Activated CD4-positive, alpha-beta memory T cell treated with anti-CD3 and anti-CD28 coated beads for 36 hours (primary cell): ENCODE measurements at places on chromosomes 6 and 20. TPM values are rescaled to one million over a fixed set of nuclear protein-coding genes. Genes with fewer than 3 reads are reported as not detected.

DNA sequence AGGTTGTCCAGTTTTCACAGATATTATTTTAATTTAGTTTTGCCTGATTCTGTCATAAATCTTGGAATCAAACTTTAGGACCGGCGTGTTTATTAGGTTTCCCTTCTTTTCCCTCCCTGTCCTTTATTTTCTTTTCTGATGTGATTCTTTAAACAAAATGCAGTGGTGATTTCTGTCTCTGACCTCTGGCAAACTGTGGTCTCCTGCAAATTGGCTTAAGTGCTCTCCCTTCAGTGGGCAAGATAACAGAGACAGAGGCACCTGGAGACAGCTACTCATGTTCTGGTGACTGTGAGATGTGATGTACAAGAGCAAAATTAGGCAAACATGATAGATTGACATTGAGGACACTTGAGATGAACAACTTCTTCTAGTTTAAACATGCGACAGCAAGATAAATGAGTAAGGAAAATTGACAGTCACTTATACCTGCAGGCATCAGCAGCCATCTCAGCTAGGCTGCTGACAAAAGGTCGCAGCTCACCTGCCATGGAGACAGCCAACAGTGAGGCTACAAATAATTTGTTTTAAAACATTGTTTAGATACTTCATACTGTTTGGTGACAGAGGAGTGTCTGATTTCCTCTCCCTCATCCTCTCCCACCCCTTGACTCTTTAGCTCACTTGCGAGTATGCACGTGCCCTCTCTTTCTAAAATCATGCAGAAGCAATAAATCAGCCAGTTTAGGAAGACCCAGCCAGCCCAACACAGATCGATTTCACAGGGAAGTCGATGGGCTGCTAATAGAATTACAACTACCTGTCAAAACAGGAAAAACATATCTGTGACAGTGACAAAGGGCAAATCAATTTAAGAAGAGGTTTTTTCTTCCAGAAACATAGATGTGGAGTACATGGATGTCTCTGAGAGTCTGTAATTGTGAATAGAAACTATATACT lies 63.4 kb upstream of the MAP3K7 start:
- DNase-seq: no peak

- DNase-seq: no peak
Measured at GRCh38 chr6:122337645-122338044, 61.8 kb upstream of the HSF2 start.

GRCh38 chr20:36538026-36538722 lies 3.1 kb upstream of the MYL9 start:
- no peak for DNase-seq

- DNase-seq: peak; percentile 58
Measured at GRCh38 chr6:150894935-150895552, 29.5 kb downstream of the MTHFD1L start.

The DNMT3B gene
- total RNA-seq: 2.0 TPM
